ENCODE measurements at places on chromosomes 4 and X. TPM values are rescaled to one million over a fixed set of nuclear protein-coding genes. Genes with fewer than 3 reads are reported as not detected.

EGFL6 gene
- total RNA-seq, result not detected

CT45A1 gene
- total RNA-seq, result not detected

SHROOM3 gene
- 3.3 TPM for total RNA-seq

SCML1 gene
- 7.7 TPM for total RNA-seq

SPANXB1 gene
- total RNA-seq, result not detected

GUCY1A1 gene
- total RNA-seq, result 0.19 TPM

TEX13D gene
- not detected for total RNA-seq

RAB33A gene
- 15.2 TPM for total RNA-seq

SPACA5 gene
- total RNA-seq, result not detected

USP17L25 gene
- not detected for total RNA-seq

AFM gene
- total RNA-seq, result not detected

ADGRG4 gene
- not detected for total RNA-seq
